NCI-H1436 treated with DMSO at 0.1 percent for 48 hours (cell line): ENCODE measurements at places on chromosomes 11 and 22.

- DNase-seq = no peak
These were observed 31.6 kb downstream of the CPT1A start for GRCh38 chr11:68810164-68810563.

- DNase-seq = no peak
These were observed 82.4 kb downstream of the MED15 start for GRCh38 chr22:20589614-20590476.

- no peak for DNase-seq
These were observed 107.3 kb downstream of the FCHSD2 start for GRCh38 chr11:73034777-73035176.

GRCh38 chr11:79525257-79525656 lies 84.4 kb upstream of the TENM4 start:
- no peak for DNase-seq
